A172 (cell line): ENCODE measurements at places on chromosomes 6 and 20. TPM values are rescaled to one million over a fixed set of nuclear protein-coding genes. Genes with fewer than 3 reads are reported as not detected.

GRCh38 chr20:62900692-62901584 is 25.4 kb downstream of the DIDO1 start:
- no peak for DNase-seq

- no peak for DNase-seq
Measured at GRCh38 chr20:25685276-25686080, 11.2 kb downstream of the ZNF337 start.

GRCh38 chr20:48802647-48803046 is 25.2 kb downstream of the PREX1 start:
- DNase-seq: no peak

GRCh38 chr20:62458275-62459251 is 17.2 kb downstream of the GATA5 start:
- DNase-seq: no peak

DNA sequence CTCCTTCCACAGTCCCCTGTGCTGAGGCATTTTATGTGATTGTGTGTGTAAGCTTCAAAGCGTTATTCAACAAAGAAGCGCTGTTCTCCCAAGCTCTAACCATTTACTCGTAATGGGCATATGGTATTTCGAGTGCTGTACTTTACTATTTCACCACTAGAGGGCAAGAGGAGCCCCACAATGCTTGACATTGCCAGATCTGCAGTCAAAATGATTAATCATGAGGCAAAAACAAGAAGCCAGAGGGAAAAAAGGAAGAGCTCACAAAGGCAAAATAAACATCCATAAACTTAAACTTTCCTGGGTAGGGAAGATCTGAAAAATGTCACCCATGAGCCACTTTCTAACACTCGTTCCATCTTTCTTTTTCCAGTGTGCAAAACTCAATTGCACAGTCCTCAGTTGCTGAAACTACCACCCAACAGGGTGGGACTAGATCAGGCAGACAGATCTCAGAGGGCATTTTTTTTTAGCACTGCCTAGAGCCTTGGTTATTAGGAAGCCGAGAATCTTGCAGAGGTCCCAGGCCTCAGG is 215.0 kb upstream of the PLCB4 start:
- DNase-seq: peak; percentile 85

DNA sequence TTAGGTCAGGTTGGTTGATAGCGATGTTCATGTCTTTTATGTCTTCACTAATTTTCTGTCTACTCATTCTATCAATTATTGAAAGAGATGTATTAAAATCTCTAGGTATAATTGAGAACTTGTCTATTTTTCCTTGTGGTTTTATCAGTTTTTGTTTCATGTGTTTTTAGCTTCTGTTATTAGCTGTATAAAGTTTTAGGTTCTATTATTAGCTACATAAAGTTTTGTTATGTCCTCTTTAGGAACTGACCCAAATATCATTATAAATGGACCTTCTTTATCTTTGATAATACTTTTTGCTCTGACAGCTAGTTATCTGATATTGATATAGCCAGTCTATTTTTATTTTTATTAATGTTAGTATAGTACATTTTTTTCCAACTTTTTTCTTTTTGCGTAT is 92.4 kb upstream of the TMEM170B start:
- no peak for DNase-seq

DNA sequence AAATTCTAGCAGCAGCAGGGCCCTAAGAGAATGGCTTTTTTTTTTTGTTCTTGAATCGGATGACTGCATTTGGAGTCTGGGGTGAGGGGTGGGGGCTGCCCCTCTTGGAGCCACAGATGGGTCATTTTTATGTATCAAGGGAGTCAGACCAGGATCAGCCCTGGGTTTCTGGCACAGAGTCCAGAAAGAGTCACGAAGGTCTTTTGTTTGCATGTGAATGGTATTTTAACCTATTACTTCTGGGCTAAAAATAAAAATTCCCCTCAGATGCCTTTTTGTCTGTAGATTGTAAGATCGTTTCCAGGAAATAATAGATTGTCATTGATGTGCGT is 72.5 kb downstream of the PHACTR3 start:
- no peak for DNase-seq

DNA sequence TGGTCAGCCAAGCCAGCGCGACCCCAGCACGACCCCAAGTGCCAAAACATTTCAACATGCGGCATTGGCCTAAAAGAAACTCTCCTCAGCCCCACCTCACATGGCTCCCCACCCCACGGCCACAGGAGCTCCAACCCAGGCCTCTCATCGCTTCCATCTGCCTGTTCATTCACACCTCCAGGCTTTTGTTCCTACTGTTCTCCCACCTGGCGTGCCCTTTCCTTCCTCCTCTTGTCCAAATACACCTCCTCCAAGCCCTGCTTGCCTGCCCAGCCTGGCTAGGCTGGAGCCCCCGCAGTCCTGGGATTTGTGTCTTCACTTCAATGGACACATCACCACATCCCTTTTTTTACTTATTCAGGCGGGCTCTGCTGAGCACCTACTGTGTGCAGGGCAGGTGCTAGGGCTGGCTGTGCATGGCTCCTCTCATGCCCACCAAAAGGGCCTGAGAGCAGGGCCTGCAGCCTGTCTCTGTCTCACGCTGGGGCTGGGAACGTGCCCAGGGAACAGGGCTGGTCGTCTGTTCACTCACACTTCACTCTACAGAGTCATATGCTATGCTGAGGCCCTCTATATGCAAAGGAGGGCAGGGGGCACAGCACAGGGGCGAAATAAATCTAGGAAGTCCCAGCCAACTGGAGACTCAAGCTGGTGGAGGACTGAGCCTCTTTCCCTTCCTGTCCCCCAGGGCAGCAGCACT is 61.1 kb downstream of the GRM4 start:
- DNase-seq: no peak

Gene HLA-DPA1
- 0.31 and 0.34 TPM in 2 replicates for total RNA-seq

Gene FKBP1C
- 0.10 and 0.41 TPM in 2 replicates for total RNA-seq

Gene NKX2-2
- total RNA-seq: 4.4 TPM in 2 replicates

Gene CDSN
- total RNA-seq: not detected in 2 replicates
